ENCODE measurements at places on chromosomes 7 and 10.

DNA sequence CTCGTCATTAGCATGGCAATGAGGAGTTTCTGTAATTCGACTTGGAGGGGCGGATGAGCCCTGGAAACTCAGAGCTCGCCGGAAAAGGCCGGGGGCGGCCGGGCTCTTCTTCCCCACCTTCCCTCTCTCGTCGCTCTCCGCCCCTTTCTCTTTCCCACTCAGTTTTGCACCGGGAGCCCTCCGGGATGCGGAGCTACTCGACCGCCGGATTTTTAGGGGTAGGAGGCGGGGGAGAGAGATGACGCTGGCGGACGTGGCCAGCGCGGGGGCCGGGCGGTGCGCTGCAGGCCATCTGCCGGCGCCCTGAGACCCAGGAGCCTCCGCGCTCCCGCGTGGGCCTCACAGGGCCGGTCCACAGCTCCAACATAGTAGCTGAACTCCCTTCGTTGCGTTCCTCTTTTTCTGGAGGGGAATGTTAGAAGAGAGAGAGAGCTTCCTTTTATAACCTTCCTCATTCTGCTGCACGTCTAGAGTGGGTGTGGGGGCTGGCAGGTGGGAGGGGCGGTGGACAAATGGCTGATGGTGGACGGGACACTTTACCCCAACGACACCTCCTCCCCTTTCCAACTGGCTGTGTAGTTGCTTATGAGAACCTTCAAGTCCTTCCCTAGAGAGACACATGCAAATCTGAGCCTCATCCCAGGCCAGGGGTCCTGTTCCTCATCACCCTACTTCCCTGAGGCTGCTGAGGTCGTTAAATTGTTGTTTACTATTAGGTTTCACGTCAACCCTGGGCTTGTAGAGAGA is 1.1 kb upstream of the HOXA1 start:
- peak; percentile 58 for DNase-seq

DNA sequence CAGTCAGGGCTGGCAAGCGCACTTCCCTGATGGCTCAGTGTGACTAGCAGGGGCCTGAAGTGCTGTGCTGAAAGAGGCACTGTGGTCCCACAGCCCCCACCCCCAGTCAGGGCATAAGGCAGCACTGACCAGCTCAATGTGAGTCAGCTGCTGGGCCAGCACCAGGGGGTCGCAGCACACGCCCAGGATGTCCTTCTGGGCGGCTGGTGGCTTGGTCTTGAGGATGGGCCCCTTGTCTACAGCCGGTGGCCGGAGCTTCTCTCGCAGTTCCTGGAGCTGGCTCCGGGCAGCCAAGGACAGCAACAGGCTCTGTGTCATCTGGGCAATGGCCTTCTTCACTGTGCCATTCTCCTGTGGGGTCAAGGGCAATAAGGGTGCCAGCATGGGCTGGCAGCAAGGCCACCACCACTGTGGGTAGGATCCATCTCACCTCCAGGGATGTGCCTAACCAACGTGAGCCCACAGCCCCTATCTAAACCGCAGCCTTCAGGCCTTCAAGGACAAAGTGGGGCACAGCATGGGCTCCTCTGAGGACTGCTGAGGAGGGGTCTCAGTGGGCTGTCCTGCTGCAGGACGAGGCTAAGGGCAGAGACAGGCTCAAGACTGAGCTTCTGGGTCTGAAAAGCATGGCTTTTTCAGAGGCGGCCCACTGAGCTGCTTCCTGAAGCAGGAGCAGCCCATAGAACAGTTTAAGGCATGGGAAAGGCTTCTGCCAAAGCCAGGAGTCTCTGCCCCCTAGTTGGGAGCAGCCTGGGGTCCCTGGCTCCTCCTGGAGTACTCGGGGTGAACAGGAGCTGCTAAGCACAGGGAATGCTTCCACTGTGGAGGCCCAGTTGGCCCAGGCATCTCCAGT is 62.5 kb downstream of the CSGALNACT2 start:
- peak; percentile 34 for DNase-seq

GRCh38 chr7:40922316-40922670 is 780.6 kb downstream of the INHBA start:
- DNase-seq, result no peak

DNA sequence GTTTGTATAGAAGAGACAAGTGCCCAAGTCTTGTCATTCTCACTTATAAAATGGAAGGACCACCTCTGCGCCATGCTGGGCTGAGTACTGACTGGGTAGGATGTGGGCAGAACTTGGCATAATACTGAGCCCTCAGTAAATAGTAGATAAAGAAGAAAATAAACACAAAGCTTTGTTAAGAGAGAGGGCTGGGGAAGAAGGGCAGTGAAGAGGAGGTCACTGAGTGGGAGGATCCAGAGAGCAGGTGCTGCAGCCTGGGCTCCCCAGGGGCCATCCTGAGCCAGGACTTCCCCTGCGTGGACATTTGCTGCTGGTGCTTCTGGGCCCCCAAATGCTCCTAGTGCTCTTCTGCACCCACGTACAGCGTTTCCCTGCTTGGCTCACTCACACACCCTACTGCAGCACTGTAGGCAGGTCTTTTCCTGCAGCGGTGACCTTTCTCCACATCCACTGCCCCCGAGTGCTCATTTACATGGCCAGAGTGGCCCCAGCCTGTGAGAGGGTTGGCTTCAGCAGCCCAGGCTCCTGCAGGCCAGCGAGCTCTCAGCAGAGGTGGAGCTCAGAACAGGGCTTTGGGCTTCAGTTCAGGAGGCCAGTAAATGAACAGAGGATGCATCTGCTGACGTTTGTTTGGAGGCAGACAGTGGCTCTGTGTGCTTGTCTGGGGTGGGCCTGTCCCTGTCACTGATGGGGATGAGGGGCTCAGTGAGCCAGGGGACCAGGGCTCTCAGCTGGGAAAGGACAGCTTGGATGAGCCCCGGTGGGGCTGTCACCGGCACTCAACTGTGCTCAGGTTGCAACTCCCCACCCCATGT is 164.6 kb downstream of the ADARB2 start:
- DNase-seq, result no peak

DNA sequence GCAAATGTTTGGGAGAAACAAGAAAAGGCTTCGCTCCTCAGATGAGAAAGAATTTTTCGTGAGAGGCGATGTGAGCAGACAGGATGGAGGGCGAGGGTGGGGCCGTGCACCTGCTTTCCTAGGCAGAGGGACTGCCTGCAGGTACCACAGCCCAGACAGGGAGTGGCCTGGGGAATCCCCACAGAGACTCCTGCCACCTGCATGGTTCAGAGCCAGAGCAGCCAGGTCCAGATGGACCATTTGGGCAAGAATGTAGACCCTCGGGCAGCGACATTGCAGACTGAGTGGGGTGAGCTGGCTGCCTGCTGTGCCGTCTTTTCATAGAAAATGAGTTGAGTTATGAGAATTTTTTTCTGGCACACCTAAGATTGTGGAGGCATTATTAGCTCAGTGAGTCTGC is 216.8 kb downstream of the SNX10 start:
- no peak for DNase-seq

- DNase-seq, result peak; percentile 77
Observed at GRCh38 chr7:130942211-130942964, 208.4 kb upstream of the KLF14 start.

GRCh38 chr10:75654171-75654771 is 222.8 kb downstream of the LRMDA start:
- DNase-seq, result no peak

GRCh38 chr7:103764901-103765300 is 224.6 kb downstream of the RELN start:
- no peak for DNase-seq

DNA sequence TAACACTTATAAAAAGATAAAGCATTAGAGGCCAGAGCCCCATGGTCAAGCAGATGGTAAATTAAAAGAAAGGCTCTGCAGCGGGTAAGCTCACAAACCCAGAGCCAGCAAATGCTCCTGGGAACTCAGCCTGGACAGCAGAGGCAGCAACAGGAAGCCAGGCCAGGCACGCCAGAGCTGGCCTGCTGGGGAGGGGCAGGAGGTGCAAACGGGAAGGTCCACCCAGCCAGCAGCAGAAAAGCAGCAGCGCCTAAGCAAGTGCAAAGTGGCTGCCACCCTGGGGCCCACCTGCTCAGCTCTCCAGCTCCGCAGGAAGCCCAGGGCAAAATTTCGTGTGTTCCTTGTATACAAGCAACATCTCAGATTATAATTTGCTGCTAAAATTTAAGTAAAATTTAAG is 82.7 kb upstream of the GPR22 start:
- peak; percentile 3 for DNase-seq

- peak; percentile 78 for DNase-seq
Observed at GRCh38 chr10:110336111-110336721, 31.5 kb upstream of the SMNDC1 start.

DNA sequence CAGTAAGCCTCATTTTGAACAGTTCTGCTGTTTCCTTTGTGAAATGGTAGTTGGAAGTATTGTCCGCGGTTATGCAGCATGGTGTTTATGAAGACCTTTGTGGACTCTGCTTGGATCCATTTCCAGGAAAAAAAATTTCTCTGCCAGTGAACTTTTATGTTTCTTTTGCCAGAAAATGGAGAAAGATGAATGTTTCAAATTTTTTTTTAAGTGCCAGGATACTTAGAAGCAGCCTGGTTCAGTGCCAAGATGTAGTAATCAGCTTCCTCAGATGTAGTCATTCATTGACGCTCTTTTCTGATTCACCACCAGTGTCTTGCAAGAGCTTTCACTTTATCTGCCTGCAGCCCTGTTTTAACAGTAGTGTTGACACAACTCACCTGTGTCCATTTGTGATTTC is 258.2 kb downstream of the SDK1 start:
- DNase-seq, result no peak

DNA sequence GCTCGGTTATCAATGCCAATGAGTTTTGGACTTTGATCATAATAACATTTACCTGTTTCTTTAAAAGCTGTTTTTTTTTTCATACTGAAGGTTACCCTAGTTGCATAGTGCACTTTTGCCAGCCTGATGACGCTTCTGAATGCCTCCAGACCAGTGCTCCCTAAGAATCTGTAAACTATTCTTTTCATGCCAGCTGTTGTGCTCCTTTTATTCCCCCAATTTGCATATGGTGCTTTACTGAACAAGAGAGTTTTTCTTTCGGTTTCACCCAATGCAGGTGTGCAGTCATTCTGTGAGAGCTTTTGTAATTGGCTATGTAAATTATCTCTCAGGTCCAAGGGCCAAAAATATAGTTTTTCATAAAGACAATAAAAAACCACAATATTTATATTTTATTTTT is 48.1 kb upstream of the GLCCI1 start:
- DNase-seq, result no peak

GRCh38 chr10:8588135-8588534 is 533.6 kb downstream of the GATA3 start:
- DNase-seq, result no peak

- no peak for DNase-seq
Observed at GRCh38 chr10:71717551-71717951, 2.0 kb downstream of the C10orf105 start.

DNA sequence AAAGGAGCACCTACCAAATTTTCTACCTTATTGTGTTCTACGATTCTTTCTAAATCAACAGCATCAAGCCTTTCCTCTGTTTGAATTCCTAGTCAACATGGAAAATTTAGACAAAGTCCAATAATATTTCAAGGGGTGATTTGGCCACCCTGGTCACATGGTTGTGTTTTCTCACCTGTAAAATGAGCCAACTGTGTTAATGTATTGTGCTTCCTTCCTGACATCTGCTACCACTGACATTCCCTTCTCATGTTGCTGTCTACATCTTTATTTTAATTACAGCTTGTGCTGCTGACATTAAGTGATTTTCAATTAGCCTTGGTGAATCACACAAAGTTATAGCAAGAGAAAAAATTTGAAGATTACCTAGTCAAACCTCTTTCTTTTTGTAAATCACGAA is 83.0 kb upstream of the NPSR1 start:
- no peak for DNase-seq

DNA sequence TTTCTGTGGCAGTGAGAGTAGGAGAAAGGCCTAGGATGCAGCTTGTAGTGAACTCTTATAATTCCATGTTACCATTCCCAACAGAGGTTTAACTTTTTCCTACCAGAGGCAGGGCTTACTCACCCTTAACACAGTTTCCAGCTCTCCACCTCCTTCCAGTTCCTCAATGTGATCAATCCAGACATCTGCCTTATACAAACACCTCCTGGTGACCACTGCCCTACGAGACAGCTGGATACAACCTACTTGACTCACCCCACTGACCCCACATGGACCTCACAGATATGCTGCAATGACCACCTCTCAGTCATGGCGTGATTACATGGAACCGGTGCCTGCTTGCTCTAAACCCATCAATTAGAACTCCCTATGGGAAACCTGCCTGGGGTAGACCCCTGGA is 326.5 kb downstream of the TNS3 start:
- no peak for DNase-seq

- DNase-seq, result no peak
Observed at GRCh38 chr7:113076703-113077102, 9.9 kb downstream of the GPR85 start.

DNA sequence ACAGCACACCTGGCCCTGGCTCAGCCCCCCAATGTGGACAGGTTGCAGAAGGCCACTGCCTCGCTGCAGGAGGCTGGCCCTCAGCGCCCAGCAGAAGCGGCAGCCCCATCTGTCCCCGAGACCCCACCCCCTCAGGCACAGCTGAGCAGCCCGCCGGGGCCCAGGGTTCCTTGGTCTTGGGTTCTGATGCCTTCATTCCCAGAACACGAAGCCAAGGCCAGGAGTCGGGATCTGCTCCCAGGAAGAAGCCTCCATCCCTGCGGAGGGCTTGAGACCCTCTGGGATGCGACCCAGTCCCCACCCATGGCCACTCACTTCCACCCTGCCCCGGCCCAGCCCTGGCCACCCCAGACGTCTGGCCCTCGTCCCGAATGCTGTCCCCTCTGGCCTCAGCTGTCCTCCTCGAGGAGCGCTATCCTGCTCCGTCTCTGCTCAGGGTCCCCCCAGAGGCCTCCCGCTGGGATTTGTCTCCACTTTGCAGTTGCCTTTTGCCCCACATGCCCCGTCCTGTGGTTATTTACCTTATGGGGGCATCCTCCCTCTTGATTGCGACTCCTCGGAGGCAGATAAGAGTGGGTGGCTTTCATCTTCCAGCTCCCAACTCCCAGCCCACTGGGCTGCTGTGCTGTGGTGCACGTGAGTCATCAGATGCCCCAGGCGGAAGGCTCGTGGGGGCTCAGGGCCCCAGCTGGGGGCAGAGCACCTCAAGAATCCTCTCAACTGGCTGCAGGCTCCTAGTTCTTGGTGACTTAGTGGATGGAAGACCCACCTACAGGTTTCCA is 97.5 kb downstream of the MKI67 start:
- no peak for DNase-seq

- no peak for DNase-seq
Observed at GRCh38 chr10:77398558-77398957, 239.1 kb downstream of the KCNMA1 start.

GRCh38 chr10:101829561-101830315 is 11.5 kb upstream of the OGA start:
- DNase-seq, result peak; percentile 45

- DNase-seq, result peak; percentile 85
Observed at GRCh38 chr10:124388823-124389612, 29.7 kb downstream of the OAT start.

- DNase-seq, result no peak
Observed at GRCh38 chr7:93471456-93471855, 103.1 kb downstream of the CALCR start.

GRCh38 chr7:23383225-23383624 is 84.1 kb downstream of the MALSU1 start:
- no peak for DNase-seq

- DNase-seq, result no peak
Observed at GRCh38 chr7:289756-290553, at the start of gene FOXL3. Gene FOXL3, plus strand, starts transcription at chr7:290170. Its CDS starts 0 bp downstream, at chr7:290170.

- DNase-seq, result no peak
Observed at GRCh38 chr10:111018021-111018420, 58.8 kb upstream of the ADRA2A start.

- no peak for DNase-seq
Observed at GRCh38 chr7:86884152-86884551, 175.3 kb downstream of the ELAPOR2 start.
